Activated CD4-positive, alpha-beta T cell treated with anti-CD3 and anti-CD28 coated beads, Interleukin-2, amount 50 U/mL, for 4 hours (primary cell): ENCODE measurements at places on chromosomes 6 and 20.
A peak's percentile ranks its signal among the peaks of the same experiment; 100 is the strongest.

DNA sequence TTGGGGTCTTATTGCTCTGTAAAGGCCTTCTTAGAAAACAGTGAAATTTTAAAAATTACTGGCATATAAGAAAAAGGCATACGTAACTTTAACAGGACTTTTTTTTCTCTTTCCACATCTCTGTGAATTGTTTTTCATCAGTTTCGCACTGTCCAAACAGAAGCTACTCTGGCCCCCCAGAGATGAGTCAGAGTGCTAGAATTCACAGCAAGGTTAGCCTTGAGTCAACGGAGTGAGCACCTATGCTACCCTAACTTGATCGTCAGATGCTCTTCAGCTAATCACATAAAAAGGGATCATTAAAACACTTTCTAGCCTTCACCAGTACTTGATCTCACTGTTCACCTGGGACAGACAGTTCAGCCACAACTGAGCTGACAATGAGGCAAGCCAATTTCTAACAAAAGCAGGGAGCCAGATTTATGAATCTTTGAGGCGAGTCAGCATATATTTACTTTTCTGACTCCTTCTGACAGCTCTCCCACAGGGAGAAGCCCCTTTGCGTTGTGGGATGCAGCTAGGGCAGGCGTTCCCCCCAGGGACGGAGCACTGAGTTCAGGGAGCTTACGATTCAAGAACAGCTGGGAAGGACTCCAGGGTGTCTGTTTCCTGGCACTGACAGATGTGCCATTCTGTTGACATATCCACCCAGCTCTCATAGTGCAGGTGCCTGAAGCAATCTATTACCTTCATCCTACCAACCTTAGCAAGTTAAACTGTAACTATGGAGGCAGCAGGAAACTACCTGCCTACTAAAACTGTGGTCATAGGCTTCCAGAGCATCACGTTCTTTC is 46.4 kb upstream of the SPDEF start:
- no peak for DNase-seq

- no peak for DNase-seq
Observed at GRCh38 chr6:3351105-3351676, 92.4 kb downstream of the PSMG4 start.

GRCh38 chr6:155483858-155484257 is 28.2 kb upstream of the NOX3 start:
- DNase-seq, result no peak

DNA sequence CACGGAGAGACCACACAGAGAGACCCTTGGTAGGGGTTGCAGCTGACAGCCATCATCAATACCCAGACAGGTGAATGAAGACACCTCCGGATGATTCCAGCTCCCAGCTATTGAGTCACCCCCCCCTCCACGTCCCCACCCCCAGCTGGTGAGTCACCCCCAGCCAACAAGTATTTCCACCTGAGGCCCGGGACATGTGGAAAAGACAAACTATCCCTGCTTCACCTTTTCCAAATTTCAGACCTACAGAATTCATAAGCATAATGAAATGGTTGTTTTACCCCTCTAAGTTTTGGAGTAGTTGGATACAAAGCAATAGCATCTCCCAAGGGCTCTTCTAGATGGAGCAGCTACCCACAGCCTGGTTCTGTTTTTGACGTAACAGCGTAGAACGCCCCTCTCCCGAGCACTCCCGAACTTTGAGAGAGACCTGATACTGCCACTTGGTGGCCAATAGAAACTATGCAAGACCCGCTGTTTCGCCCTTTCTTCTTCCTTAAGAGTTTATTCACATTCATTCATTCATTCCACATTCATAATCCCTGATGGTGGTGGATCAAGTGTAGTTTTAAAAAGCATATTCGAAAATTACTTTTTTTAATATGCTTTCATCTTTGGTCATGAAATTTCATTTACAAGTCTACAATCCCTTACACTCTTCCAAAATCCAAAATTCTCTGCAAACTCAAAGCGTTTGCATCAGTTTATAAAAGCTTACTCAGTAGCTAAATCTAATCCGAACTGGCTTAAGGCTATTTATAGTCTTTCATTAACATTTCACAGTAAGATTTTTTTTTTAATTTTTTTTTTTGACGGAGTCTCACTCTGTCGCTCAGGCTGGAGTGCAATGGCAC is 15.1 kb upstream of the PPP1R16B start:
- no peak for DNase-seq

GRCh38 chr6:45640081-45640491 is 262.4 kb upstream of the SUPT3H start:
- no peak for DNase-seq

GRCh38 chr6:134394208-134394607 is 76.3 kb upstream of the SGK1 start:
- no peak for DNase-seq

- no peak for DNase-seq
Observed at GRCh38 chr6:28208111-28208659, 16.9 kb upstream of the ZSCAN9 start.

- no peak for DNase-seq
Observed at GRCh38 chr6:154786144-154786868, 53.1 kb downstream of the SCAF8 start.

DNA sequence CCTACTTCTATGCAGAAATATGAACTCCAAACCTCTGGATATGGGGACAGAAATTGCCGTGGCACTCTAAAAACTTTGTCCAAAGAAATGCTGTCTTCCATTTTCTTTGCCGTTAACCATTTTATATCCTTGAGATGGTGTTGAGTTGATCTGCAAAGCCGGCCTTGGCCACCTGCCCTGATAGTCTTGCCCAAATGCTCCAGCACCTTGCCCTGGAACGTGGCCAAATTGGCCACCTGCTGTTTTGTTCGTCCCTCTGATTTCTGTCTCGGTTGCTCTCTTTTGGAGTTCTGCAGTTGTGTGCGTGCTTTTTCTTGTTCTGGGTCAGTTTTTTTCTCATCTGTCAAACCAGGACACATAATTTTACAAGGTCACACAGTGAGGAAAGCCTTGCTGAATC is 239.7 kb upstream of the GMDS start:
- no peak for DNase-seq

DNA sequence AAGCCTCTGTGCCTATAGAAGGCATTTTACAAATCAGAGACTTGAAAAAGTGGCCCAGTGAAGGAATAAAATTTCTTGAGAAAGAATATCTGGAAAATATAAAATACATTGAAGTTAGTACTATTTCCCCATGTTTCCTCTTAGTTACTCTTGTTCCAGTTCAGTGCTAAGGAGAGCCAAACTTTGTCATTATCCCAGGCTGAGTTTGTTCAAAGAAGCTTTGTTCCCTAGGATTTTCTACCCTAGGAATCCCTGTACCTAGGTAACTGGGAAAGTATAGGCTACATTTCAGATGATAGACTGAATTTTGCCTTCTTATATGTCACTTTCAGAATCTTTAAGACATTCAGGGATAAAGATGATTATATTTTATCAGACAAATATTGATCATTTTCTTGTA is 1395.7 kb upstream of the MAP3K7 start:
- DNase-seq, result no peak

DNA sequence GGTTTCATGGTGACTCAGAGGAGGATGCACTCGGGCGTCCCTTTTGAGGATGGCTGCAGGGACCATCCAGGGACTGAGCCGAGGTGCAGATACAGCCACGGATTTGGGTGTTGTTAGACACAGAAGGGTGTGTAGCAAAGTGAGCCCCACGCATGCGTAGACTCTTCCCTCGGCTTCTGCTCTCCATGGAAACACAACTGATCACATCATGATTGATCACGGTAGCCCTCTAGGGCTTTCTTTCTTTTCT is 606 bp upstream of the ULBP1 start:
- DNase-seq, result peak; percentile 37

DNA sequence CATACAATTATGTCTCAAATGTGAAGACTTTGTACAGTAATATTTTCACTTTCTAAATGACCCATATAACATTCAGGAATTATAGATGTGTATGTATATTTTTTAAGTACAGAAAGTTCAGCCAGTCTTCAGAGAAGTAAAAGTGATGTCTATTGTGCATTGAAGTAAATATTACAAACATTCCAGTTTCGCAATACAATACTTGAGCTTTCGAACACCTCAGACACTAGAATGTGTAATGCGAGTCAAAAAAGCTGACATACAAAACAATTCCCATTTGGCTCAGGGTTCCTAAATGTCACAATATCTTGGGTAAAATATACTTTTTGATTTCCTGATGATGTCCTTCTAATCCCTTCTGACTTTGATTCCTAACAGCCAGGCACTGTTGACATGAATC is 101.4 kb downstream of the ZNF217 start:
- DNase-seq, result no peak

DNA sequence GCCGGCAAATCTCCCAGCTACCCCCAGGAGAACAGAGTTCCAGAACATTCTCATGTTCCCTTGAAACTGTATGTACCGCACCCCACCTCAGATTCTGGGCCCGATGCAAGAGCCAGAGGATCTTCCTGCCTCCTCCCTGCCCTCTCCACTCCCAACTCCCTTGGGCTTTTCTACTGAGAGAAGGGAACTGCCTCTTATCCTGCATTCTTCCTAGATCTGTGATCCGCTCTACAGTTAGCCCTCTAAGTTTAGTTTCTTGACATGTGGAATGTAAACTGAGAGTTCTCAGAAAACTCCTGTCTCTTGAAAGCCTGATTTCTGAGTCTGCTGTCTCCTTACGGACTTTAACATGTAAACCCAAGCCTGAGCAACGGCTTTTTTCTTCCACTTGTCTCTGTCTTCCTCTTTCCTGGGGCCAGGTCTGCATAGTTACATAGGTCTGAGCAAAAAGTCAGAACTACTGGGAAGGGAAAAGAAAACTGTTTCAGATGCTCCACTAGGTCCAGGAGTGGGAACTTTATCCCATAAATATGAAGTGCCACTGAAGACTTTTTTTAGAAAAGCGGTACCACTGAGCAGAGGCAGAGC is 86.5 kb upstream of the TNFAIP3 start:
- DNase-seq, result no peak

DNA sequence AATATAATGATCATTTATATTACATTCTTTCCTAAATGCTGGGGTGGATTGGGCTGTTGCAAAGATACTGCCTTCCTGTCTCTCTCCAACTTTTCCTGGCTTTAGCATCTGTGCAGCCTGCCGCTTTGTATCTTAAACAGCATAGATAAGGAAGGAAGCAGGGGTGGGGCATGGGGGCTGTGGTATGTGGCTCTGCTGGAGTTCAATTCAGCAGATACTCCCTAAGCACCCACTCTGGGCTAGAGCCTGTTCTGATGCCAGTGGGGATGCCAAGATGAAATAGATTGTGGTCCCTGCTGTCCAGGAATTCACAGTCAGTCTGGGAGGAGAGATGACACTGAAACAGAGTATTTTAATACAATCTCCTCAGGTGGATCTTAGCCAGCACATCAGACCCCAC is 56.8 kb downstream of the EIF2S2 start:
- DNase-seq, result no peak

DNA sequence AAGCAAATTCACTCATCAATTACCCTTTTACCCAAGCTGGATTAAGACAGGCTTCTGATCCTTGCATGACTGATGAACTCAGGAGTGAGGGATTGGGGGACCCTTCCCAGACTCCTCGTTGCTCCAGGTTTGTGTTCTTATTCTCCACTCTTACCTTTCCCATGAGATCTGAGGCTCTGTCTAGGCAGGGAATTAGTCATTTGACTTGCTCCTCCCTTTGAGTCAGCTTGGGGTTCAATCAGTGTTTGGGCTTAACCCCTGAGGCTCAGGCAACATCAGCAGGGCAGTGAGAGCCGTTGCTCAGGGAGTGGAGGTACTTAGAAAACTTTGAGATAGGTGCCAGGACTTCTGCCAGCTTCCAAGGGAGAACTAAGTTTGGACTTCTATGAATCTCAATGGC is 20.7 kb upstream of the TOX2 start:
- DNase-seq, result no peak

- DNase-seq, result no peak
Observed at GRCh38 chr20:22711971-22712755, 127.8 kb upstream of the FOXA2 start.

- DNase-seq, result no peak
Observed at GRCh38 chr6:125859727-125860126, 69.0 kb downstream of the NCOA7 start.

GRCh38 chr6:53431704-53432103 is 83.0 kb upstream of the ELOVL5 start:
- DNase-seq, result no peak

DNA sequence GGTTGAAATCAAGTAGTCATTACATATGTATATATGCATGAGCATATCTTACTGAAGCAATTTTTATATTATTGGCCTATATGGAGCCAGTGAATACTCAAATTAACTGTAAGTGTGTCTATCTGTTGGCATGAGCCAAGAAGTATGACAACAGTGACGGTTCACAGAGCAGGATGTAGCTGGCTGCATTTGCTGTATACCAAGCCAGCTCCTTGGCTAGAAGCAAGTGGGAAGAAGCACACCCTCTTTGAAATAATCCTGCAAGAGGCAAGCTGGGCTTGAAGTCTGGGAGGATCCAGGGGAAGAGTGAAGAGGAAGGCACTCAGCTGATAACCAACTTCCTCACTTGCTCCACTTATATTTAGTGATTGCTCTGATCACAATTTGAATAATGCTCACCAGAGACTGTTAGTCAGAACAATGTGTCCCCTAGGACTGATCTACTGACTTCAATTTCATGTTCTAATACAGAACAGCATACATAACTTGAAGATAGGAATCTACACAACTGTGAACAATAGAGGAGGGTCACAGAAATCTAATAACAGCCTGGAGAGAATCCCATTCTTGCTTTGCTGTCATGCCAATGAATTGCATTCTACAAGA is 497.3 kb downstream of the PRKN start:
- DNase-seq, result no peak

GRCh38 chr20:39066471-39067242 is 104.5 kb downstream of the DHX35 start:
- no peak for DNase-seq
